ENCODE measurements at places on chromosomes 1 and 21.

DNA sequence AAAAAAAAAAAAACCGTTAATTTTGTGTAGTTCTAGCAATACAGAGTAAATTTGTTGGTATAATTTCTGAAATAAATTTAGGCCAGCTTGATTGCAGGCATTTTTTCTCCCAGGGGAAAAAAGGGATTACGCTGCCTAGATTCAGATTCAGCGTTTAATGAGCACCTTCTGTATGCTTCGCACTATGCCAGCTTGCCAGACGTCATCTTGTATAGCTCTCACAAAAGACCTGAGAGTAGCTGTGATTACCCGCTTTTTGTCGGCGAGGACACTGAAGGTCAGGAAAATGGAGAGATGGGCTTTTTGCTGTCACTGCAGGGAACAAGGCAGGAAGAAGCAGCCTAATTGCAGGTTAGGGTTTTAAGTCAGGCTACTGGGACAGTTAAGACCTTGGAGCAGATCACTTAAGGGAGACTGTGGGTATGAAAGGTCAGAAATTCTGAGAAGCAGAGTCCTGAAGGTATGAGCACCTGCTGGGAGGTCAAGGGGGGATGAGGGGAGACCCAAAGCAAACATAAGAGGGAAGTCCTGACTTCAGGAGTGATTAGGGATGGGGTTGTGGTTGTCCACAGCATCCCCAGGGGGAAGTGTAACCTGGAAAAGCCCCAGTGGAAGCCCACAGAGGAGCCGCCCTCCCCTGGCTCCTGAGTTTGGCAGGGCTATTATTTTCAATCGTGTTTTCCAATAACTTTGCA lies 39.0 kb downstream of the TMCC2 start:
- DNase-seq: no peak

GRCh38 chr1:61300899-61301298 lies 218.5 kb downstream of the NFIA start:
- no peak for DNase-seq

DNA sequence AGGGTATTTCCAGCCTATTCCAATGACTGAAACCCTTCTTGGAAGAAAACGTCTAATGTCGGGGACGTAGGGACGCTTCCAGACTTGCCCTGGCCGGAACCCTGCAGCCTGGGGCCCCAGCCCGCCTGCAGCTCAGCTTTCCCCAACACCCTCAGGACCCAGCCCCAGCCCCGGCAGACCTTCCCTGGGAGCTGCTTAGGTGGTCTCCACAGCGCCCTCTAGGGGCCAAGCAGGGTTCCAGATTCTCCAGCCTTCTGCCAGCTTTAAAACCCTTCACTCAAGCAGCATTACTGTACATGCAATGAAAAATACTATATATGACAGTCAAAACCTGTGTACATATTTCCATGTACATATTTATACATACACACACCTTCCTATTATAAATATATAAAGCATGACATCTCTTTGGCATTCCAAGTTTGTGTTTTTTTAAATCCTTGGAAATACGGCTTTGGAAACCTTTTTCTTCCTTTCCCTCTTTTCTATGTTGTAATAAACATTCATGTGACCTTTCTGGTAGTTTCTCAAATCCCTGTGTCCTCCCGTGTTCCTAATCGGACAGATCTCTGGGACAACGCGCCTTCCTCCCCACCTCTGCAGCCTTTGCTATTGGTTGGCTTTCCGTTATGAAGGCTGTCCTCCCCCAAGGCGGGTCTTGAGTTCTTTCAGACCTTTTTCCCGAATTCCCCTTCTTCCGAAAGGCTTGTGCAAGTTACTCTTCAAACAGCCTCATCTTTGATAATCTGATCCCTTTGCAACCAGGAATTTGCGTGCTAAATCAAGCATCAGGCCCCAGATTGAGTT lies 60.3 kb downstream of the STUM start:
- DNase-seq: peak; percentile 79

- DNase-seq: no peak
Observed at GRCh38 chr1:209837671-209838070, 9.9 kb downstream of the UTP25 start.

DNA sequence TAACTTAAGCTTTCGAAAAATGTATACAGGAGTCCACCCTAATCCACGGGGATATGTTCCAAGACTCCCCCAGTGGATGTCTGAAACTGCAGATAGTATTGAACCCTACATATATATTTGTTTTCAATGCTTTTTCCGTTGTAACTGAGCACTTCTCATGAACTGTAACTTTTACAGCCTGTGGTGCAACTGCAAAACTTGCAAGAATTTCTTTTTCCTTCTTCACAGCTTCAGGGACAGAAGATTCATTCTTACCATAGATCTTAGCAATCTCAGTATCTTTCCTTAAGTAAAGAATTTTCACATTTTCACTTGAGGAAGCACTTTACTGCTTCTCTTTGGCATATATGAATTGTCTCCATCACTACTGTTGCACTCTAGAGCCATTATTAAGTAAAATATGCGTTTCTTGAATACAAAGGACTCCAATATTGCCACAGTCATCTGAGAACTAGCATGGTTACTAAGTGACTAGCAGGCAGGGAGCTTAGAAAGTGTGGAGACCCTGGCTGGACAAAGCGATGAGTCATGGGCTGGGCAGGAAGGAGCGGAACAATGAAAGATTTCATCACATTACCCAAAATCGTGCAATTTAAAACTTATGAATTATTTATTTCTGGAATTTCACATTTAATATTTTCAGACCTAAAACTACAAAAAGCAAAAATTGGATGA lies 14.1 kb downstream of the DPYD start:
- DNase-seq: peak; percentile 82

Measured in astrocyte of the hippocampus (primary cell).